ENCODE measurements at places on chromosomes 5 and 9.

DNA sequence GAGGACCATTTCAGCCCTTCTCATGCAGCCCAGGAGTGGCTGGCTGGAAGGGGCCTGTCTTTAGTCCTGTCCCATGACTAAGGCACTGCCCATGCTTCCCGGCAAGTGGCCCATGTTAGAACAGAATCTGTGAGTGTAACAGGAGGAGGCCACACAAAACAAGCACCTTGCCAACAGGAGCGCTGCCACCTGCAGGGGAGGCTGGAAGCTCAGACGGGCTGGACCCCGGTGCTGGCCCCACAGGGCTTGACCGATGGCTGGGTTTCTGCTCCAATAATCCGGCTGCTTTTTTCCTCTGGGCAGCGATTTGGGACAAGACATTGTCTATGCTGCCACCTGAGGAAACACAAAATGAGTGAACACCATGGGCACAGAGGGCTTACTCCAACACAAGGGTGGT lies 28.4 kb downstream of the ANKS6 start:
- DNase-seq = no peak

DNA sequence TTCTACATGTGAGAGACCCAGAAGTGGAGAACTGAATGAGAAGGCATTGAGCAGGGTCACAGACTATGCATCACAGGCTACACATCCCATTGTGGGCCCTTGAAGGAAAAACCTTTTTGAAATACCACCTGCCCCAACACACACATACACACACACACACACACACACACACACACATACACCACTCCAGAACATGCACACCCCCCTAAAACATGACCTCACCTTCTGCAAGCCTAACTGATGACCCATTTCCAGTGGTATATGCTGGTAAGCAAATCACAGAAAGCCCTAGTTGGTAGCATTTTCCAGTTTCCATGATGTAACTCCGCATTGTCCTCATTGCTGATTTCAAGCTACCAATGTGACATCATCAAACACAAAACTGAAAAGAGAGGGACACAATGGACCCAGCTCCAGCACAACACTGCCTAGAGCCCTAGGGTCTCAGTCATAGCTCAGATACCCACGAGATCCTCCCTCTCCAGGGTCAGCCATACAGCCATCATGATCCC lies 36.4 kb downstream of the THBS4 start:
- DNase-seq = no peak

DNA sequence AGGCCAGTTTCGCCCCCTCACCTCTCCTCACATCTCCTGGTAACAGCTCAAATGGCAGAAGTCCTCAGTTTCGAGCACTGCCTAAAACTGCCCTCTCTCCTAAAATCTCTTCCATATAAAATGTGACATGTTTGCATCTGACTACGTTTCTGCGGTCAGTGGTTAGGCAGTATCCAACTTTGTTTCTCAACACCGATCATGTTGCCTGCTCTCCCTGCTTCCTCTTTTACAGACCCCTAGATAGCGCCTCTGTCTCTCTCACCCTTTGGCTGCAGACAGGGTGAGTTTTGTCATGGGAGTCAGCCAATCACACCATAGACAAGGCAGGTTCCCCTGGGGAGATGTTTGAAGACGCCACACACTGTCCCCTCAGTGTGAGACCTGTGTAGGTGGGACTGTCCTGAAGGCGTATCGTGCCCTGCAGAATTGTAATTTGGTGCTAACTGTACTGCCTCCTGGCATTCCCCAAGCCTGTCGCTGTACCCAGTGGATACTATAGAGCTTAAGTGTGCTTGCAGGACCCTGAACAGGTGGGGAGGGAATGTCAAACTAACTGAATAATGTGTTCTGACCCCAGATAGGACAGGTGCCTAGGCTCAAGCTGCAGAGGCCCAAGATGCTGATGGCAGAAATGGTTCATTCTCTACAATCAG lies 1.1 kb downstream of the HEXB start:
- no peak for DNase-seq

- DNase-seq = peak; percentile 20
Observed at GRCh38 chr5:96253140-96253539, 179.9 kb downstream of the PCSK1 start.

DNA sequence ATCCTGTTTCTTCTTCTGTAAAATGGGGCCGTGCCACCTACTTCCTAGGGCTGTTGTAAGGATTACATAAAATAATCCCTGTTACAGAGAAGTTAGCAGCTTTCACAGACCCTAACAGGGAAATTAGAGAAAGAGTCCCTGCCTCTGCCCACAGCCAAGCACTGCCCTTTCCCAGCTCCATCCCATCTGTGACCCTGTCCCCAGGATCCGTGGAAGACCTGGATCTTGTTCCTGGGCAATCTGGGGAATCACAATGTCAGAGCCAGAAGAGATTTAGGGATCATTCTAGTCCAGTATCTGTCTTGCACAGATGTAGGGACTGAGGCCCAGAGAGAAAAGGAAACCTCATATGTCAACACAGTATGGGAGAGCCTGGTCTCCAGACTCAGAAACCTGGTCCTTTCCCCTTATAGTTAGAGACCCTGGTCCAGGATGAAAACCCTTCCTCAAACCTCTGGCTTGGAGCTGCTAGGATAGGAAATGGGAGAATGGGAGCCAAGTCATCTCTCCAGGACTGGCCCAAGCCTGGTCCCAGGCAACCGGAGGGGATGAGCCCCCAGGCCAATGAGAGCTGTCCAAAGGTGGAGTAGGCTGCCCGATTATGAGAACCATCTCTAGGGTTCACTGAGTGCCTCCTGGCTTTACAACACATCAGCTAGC lies 12.5 kb downstream of the LHX6 start:
- no peak for DNase-seq

GRCh38 chr9:36123515-36123914 lies 13.0 kb upstream of the GLIPR2 start:
- no peak for DNase-seq

GRCh38 chr5:143922718-143923117 lies 110.8 kb downstream of the HMHB1 start:
- DNase-seq = no peak

- DNase-seq = no peak
Observed at GRCh38 chr5:124453221-124454051, 293.0 kb downstream of the ZNF608 start.

- no peak for DNase-seq
Observed at GRCh38 chr9:5500441-5501235, 9.7 kb upstream of the PDCD1LG2 start.

GRCh38 chr9:68597362-68597997 lies 56.8 kb upstream of the TMEM252 start:
- no peak for DNase-seq

DNA sequence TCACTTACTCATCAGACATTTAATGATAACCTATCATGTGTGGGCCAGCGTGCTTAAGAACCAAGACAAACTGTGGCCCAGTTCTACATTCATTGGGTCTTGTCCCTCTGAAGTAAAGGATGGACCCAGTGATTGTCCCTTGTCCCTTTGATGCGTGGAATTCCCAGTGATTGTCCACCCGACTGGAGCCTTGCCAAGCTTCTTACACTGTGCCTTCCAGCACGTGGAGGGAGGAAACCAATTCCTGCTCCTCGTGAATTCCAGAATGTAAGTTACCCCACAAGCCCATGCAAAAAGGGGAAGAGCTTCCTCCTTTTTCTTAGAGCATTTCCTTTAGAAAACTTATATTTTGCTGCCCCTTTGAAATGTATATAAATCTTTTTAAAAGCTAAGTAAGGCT lies 7.9 kb downstream of the CKMT2 start:
- no peak for DNase-seq

DNA sequence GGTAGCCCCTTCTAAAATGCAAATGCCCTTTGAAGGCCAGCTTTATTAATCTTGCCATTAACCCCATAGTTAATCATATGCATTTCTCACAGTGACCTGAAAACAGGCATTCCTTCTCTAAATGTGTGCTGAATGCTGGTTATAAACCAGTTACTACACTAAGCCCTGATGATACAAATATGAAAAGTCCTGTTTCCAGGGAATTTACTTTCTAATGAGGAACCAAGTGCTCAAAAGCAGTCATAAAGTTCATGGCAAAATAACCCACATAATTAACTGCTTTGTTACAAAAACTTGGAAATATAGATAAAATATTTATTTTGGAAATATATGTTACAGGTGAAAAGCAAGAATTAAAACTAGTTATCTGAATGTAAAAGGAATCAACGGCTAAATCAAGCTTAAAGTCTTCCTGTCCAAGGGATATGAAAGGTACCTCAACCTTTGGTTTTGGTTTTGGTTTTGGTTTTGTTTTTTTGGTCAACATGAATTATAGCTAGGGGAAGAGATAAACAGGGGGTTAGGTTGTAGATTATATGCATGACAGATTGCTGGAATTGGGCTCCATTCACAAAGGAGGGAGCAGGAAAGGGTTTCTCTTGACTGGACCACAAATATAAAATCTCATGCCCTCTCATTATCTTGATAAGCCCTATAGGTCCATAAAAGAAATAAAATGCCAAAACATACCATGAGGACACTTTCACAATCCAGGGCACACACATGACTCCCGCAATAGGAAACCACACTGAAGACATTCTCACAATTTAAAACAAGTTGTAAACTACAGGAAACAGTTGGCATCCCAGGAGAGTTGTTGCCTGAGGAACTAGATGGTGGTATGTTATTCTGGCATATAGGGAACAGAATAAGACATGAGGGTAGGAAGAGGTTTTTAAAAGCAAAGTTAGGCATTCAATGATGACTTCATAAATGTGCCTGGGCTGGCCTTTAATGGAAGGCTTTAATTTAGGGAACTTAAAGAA lies 46.7 kb upstream of the MACIR start:
- no peak for DNase-seq

DNA sequence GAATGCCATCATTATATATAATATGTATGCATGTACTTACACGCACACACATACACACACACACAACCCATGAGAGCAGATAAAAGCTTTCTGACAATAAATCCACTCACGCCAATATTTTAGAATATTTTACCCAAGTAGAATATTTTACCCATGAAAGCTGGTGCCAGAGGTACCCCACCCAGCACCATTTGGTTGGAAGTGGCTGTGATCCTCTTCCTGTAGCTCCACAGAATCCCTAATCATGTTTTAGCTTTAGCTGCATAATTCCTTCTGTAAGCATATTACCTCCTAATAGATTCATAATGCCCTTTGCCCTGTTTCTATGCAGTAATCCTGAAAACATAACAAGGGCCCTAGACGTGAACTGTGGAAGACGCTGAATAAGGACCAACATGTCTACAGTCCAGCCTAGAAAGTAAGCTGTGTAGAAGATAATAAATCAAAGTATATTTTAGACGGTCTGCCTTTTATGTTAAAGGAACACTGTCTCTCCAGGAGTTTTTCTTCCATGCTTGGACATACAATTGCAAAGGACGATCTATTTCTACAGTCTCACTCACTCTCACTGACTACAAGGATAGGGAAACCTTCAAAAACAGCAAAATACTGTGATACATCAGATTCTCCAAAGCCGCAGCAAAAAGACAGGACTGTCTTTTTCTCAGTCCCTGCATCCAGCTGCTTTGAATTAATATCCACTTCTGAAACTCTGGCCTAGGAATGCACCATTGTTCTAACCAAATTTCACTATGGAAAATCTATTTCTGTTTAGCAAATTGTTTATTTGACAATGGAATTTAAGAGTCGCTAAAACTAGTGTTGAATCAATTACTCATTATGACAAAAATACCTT lies 98.2 kb downstream of the USP20 start:
- no peak for DNase-seq

DNA sequence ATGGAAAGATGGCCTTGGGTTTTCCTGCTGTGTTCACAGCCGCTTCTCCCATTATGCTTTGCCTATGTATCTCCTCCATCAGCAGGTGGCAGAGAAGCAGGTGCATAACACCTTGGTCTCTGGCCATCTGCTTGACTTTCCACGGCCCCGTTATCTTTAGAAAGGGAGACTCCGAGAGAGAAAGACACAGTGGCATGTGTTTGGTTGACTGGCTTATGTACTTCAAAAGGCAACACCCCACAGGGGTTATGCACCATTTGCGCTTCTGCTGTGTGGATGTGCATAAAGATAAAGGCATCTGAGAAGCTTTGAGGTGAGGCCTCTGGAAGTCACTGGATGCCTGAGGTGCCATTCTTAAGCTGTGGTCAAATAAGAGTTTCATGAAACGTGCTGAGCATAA lies 138.4 kb downstream of the EGFLAM start:
- peak; percentile 39 for DNase-seq

GRCh38 chr5:146671561-146672295 lies 155.7 kb upstream of the GPR151 start:
- no peak for DNase-seq

DNA sequence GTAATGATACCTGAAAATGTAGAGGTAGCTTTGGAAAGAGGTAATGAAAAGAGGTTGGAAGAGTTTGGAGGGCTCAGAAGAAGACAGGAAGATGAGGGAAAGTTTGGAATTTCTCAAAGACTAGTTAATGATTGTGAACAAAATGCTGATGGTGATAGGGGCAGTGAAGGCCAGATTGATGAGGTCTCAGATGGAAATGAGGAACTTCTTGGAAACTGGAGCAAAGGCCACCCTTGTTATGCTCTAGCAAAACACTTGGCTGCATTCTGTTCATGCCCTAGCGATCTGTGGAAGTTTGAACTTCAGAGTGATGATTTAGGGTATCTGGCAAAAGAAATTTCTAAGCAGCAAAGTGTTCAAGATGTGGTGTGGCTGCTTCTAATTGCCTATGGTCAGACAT lies 161.2 kb upstream of the SPEF2 start:
- DNase-seq = no peak

Measured in NCI-H1417 (cell line).